Vagina (tissue), 2 donors: ENCODE measurements at places on chromosomes 1 and 21. TPM values are rescaled to one million over a fixed set of nuclear protein-coding genes. Genes with fewer than 3 reads are reported as not detected.

The BSND gene
- total RNA-seq, result not detected

DNA sequence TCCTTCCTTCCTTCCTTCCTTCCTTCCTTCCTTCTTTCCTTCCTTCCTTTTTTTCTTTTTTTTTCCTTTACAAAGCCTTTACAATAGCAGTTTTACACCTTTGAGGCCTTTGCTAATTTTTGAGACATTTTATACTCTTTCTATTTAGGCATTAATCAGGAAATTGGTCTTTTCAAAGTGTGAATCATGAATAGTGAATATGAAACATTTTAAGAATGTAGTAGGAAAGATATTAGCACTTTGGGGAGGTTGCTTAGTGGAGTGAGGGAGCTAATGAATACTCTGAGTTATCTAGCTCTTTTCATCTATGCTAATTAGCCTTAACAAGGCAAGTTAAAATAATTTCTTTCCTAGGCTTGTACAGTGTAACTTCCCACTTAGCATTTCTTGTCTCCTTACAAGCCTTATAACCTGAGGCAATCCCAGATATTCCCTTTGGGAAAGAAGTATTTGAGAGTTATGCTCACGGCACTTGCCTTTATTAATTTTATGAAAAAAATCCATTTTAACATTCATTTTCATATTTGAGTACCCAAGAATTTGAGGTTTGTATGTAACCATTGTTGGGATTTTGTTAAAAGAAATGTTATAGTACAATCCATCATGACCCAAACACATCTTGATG lies 122.6 kb downstream of the NTNG1 start:
- no peak for DNase-seq

GRCh38 chr1:246617768-246618167 lies 51.5 kb downstream of the CNST start:
- no peak for DNase-seq

DNA sequence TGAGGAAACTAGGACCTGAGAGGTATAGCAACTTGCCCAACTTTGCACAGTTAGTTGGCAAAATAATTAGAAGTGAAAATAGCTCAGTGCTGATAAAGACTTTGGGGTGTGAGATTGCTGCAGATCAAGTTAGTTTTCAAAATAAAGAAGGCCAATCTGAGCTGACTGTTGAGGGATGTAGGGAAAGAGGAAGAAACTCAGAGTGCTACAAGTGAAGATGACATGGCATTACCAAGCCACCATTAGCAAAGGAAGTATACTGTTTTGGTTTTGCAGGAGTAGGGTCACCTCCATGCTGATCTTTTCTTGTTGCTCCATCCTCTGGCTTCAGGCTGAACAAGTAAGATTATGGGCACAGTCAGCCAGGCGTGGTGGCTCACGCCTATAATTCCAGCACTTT lies 78.7 kb upstream of the ADAM30 start:
- DNase-seq, result no peak

DNA sequence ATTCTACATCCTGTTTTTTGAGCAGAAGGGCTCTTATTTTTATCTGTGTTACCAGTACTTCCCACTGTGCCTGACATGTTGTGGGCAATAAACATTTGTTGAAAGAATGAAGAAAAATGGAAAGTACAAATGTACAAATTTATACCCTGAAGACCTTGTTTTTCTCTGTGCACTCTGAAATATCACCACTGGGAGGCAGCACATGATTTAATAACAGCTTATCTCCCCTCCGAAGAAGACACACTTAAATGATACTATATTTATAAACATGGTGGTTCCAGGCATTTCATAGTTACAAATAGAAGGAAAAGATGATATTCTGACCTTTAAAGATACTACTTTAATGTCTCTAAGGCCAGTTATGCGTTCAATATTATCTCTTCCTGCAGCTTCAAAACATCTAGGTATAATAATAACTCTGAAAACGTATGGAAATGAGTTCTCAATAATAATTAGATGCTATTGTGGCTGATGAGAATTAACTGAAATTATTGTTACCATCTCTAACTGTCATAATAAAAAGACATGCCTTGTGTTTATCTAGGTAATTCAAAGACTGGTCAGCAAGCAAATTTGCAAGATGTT lies 12.8 kb downstream of the DYNLT5 start:
- no peak for DNase-seq

DNA sequence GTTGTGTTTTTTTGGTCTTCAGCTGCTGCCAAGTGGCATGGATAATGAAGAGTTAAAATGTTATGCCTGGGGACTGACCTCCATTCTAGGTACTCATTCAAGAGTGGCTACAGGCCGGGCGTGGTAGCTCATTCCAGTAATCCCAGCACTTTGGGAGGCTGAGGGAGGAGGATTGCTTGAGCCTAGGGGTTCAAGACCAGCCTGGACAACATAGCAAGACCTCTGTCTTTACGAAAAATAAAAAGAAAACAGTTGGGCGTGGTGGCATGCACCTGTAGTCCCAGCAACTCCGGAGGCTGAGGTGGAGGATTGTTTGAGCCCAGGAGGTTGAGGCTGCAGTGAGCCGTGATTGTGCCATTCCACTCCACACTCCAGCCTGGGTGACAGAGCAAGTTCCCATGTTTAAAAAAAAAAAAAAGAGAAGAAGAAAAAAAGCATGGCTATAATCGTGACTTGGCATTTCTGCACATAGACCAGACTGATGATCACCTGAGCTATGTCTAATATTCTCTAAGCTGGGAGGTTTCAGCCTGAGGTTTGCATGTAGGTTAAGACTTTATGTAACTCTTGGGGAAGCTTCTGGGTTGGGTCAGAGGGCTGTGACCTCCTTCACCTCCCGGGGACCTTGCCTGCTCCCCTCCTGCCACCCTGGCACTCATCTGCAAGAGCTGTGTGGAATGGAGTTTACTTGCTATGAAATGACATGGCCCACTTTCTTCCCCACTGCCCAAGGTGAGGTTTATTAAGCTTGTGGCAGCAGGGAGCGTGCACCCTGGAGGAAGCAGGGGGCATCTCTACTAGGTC lies 51.3 kb downstream of the DHRS3 start:
- no peak for DNase-seq

The ALDH4A1 gene
- total RNA-seq, result 39.5 TPM

- DNase-seq, result no peak
Measured at GRCh38 chr1:216521477-216521876, 98.2 kb upstream of the USH2A start.

GRCh38 chr21:35097525-35097924 lies 48.4 kb upstream of the RUNX1 start:
- no peak for DNase-seq

DNA sequence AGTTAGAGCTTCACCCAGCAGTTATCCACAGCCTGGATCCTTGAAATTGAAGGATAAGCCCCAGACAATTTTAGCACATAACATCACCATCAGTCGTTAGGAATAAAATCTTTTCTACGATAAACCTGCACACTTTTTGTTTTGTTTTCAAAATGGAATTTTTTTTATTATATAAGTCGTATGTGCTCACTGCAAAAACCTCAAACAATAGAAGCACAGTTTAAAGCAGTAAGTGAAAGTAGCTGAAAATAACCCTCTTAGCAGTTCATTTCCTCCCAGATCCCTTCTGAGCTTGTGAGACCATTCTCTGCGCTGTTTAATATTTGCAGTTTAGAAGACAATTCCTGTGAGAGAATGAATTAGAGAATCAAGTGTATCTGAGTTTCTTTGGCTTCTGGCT lies 38.3 kb downstream of the ELK4 start:
- DNase-seq, result no peak

The KCNN3 gene
- 7.4 TPM for total RNA-seq

DNA sequence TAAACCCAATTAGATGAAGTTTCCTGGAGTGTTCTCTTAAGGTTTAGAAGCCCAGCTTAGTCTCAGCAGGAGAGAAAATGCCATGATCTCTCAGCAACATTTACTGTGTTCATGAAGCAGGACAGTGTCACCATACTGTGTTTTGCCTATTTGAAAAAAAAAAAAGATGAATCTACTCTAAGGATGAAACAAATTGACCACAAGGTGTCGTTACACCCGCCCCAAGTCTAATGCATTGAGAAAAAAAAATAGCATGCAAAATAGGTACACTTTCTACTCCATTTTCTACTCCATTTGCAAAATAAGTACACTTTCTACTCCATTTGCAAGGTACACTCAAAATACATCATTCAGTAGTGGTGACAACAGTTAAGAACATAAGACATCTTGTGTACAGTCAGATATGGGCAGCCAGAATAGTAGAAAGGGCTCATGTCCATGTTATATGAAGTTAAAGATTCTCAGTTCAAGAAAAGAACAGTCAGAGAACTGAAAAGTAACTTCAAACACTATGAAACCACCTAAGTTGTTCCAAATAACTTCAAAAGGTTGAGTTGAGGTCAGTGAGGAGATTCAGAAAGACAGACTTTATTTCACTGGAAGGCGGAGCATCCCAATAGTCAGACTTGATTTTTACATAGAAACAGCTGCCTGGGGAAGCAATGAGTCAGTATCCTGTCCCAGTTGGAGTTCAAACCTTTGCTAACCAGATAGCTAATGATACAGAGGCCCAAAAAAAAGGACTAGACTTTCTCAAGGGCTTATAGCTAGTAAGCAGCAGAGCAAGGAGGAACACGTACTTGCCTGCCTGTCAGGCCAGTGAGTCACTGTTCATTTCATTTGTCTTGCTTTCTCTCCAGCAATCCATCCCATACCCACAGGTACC lies 13.3 kb downstream of the PLPPR5 start:
- DNase-seq, result no peak

DNA sequence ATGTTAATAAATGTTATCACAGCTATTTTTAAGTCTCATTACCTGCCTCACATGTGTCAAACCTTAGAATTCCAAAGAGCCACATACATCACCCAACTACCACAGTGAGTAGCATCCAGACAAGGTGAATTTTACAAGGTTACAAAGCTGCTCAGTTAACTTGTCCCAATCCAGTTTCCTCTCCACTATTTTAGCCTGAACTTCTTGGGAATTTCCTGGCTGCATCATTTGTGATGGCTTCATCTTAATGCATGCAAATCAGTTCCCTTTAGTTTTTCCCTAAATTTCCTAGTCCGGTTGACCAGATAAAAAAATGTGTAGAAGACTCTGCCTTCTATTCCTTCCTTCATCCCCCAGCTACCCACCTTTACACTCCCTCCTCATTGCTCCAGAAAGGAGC lies 597 bp upstream of the TRAF3IP3 start:
- no peak for DNase-seq

The WNT3A gene
- not detected for total RNA-seq

GRCh38 chr21:37153196-37153934 lies 80.3 kb downstream of the TTC3 start:
- no peak for DNase-seq

The KCNA3 gene
- 8.1 TPM for total RNA-seq

DNA sequence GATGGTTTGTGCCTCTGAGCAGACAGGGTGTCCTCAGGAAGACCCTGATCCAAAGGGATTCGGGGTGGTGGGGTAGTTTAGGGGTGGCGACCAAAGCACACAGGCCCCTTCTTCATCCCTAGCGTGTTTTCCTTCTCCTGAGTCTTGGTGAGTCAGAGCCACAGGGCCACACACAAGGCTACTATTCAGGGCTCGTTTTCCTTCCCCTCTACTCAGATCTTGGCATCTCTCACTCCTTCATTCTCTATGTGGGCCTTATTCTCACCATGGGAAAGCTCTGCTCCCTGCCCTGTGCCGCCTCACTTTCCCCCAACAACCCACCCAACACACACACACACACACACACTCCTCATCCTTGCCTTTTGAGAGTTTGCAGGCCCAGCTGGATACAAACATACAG lies 43.6 kb upstream of the WNT2B start:
- no peak for DNase-seq

The AADACL3 gene
- not detected for total RNA-seq

- DNase-seq, result no peak
Measured at GRCh38 chr1:206972728-206973127, 2.5 kb upstream of the FCAMR start.

GRCh38 chr1:200373811-200374231 lies 36.0 kb downstream of the ZNF281 start:
- no peak for DNase-seq

DNA sequence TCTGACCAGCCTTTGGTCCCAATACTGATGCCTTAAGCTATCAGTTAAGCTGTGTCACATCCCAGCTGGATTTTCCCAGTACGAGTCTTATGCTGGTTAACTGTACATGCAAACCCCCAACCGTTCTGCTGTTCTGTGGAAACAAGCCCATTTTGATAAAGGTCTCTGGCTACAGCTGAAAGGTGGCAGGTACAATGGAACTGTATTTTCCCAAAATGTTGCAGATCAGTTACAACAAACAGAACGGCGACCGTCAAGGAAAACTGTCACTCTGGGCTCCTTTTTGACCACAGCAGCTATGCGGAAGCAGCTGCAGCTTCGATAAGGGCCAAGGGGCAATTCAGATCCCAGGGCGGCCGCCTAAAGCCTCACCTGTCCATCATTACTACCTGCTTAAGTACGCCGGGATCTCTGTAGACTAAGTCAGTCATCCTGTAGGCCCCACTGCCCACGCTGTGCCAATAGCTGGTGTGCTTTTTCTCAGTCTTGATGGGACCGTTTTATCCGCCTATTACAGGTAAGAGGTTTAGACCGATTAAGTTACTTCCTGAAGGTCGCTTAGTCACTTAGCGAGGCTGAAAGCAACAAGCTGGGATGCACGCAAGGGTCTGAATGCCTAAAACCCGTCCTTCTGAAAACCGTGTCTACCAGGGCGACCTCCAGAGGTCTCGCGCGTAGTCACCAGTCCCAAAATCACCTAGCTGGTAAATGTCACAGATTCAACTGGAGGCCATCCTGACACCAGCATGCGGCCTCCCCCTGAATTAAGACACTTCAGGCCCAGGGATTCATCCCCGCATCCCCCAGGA lies 11.1 kb upstream of the RAB42 start:
- DNase-seq, result no peak

The RNASEL gene
- total RNA-seq, result 5.4 TPM

The TTF2 gene
- total RNA-seq, result 7.6 TPM

The CFAP141 gene
- not detected for total RNA-seq

DNA sequence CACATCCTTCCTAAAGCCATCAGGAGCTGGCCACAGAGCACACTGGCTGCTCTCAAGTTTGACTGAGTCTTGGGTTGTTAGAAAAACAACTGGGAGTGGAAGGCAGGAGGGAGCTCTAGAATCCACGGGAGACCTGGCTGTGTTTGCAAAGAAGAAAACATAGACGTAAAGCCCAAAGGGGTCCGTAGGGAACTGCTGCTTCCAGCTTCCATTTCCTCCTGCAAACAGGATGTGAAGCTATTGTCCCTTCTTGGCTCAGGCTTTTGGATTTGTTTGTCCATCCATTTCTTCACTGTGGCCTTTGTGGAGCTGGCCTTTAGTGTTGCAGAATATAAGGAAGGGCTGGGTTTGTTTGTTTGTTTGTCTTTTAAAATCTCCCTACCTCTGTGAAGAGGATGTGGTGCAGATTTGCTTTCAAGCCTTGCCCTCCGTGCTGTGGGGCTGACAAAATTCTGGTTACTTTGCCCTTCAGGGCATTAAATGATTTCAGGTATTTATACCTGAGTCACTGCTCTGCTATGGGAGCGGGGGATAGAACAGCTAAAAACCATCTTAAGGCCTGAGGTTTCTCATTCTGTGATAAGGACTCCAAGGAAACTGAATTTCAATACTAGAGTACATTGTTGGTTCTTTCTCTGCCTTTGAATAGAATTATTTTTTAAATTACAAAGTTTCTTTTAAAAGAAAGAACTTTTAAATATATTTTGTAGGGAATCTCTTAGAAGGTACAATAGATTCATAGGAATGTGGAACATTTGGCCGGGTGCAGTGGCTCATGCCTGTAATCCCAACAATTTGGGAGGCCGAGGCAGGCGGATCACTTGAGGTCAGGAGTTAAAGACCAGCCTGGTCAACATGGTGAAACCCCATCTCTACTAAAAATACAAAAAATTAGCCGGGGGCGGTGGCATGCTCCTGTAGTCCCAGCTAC lies 74.3 kb downstream of the MPZL1 start:
- DNase-seq, result no peak
